ENCODE measurements at places on chromosomes 16 and 17.

GRCh38 chr16:30079480-30079879, 3.7 kb downstream of the PPP4C start:
- DNase-seq: no peak

DNA sequence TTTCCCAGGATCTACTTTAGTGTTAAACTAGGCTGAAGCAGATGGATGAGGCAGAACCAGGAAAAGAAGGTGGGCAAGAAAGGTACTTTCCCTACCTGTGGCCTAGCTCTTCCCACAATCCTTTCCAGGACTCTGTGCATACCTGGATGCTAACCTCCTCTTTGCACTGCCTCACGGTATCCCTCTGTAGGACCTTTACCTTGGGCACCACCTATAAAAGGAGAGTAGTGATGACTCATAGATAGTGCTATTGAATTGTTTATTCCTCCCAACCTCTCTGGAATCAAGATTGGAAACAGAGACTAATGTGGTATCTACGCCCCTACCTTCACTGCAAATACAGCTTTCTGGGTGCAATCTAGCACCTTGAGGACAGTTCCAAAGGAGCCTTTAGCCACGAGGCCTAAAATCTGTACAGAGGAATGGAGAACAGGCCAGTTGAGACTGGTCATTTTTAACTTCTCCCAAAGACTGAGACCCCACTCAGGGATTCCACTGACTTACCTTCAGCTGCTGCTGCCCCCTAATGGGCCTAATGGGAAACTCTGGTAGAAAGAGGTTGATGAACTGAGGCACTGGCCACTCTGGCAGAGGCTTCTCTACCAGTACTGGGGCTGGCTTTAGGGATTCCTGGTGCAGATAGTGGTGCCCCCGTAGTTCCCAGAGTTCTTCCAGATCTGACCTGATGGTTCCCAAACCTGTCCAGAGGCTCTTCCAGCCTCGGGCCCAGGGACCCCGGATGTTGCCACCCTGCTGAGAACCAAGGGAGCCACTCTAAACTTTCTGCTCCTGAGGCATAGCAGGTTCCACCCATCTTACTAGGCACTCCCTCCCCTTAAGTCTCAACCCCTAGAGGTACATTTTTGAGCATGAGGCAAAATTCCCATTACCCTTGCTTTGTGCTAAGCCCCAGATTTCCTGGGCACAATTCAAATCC, 781 bp downstream of the RSKR start:
- DNase-seq: no peak

- no peak for DNase-seq
These were observed 167.7 kb downstream of the COPRS start for GRCh38 chr17:31691251-31691905.

DNA sequence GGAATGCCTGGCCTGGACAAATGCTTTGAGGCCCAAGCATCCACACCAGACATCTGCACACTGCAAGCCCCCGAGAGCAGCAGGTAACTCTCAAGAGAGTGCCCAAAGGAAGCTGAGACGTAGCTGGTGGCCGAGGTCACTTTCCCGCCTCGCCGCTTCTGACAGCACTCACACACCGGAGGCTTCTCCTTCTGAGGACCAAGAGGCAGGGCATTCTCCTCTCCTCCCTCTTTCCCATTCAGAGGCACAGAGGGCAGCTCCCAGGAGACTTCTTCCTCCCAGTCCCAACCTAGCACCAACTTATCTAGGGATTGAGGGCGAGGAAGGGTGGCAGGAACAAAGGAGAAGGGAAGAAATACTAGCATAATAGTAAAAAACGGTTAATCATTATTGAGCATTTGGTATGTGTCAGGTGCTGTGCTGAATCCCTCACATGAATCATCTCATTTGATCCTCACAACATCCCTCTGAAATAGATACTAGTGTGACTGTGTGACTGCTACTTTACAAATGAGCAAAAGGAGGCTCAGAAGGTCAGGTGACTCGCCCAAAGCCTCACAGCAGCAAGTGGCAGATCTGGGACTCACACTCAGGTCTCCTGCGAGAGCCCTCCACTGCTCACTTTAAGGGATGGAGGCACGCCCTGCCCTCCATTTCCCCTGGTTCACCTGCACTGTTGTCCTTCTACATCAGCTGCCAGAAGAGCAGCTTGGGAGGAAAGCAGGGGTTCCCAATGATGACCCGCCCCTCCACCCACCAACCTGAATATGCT, 41.8 kb downstream of the MYO18A start:
- no peak for DNase-seq

DNA sequence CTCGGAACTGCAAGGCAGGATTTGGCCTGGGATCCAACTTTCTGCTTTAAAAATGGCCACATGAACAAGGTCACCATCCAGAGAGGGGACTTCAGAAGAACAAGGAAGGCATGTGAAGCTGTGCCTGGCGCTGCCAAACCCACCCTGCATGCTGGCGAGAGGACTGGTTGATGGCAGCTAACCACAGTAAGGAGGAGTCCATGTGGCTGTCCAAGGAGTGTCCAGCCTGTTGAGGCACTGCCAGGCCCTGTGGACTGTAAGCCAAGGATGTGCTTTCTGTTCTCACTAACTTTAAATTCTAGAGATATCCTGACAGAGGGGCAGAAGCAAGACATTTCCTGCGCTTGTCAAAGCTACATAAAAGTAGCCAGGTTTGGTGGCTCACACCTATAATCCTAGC, 40.4 kb downstream of the CDK5R1 start:
- no peak for DNase-seq

- DNase-seq: no peak
These were observed 2.1 kb upstream of the SBK1 start for GRCh38 chr16:28289939-28290858.

- no peak for DNase-seq
These were observed 329.4 kb upstream of the CDH5 start for GRCh38 chr16:66036793-66037715.
